ENCODE measurements at places on chromosomes 2 and 18. TPM values are rescaled to one million over a fixed set of nuclear protein-coding genes. Genes with fewer than 3 reads are reported as not detected.

Gene CD302
- under 0.01 TPM for total RNA-seq

Gene LIPG
- 23.2 TPM for total RNA-seq

Gene SLC40A1
- 5.0 TPM for total RNA-seq

Gene BOK
- 26.1 TPM for total RNA-seq

Gene CERKL
- total RNA-seq, result 0.36 TPM

Gene GPR155
- 3.7 TPM for total RNA-seq

Gene CYP27A1
- 0.64 TPM for total RNA-seq

Gene FEV
- total RNA-seq, result not detected

All from nasal cavity respiratory epithelium epithelial cell of viscerocranial mucosa (primary cell).